GM23248 (cell line): ENCODE measurements at places on chromosomes 2 and 18.

DNA sequence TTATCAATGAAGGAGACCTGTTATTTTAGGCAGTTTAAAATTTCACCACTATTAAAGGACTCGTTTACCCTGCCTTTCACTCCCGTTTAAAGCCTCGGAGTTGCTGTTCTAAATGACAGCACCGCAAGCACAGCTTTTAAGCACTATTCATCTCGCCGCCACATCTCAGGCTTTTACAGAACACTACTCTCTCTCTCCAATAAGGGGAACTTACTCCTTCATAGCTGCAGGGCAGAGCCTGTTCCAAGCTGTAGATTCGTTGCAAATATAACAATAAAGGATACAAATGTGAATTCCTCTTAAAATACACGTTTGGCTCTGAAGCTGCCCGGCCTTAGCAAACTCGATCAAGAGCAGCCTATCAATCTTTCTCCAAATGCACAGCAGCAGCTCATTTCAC lies 271.8 kb downstream of the ZNF521 start:
- no peak for DNase-seq

GRCh38 chr2:187228986-187229385 lies 219.1 kb downstream of the CALCRL start:
- no peak for DNase-seq

DNA sequence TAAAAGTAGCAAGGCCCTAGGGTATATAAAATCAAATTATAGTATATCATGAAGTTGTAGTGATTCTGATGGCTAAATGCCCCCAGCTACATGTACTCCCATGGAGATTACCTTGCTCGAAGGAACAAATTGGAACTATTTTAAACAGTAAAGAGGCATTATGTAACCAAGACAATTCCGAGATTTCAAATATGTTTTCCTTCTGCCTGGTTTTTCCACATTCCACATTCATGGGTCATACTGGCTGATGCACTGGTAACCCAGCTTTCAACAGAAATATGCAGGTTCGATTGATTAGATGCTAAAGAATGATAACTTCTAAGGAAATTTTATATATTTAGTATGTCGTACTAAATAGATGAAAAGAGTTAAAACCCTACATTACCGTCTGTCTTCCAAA lies 62.3 kb upstream of the MGAT4A start:
- no peak for DNase-seq

- peak; percentile 76 for DNase-seq
Observed at GRCh38 chr2:162113776-162114168, 38.3 kb downstream of the GCG start.

DNA sequence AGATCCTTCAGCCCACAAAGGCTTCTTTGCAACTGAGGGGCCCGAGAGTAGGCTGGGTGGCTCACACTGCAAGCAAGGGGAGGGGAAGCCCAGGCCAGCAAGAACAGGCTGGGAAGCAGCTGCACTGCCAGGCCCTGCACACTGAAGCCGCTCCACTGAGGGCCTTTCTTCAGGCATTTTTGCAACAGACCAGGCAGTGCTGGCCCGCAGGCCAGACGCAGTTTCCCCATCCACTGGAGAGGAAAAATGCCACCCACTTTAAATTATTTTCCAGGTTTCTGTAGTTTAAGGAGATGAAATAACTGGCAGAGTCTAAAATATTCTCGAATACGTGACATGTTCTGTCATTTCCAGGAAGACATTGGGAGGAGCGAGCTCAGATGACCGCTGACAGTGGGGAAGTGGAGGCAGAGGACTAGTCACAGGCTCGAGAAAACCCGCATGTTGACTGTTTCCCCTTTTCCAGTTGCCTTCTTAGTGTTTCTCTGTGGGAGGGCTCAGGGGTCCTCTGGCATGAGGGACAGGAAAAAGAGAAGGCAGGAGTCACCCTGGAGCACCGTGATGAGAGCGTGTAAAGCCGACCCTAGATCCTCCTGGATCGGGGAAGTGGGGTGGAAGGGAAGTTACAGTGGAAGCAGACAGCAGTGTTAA lies 53.3 kb upstream of the B3GNT7 start:
- DNase-seq: no peak

- DNase-seq: peak; percentile 30
Observed at GRCh38 chr2:42050703-42051542, 3.1 kb downstream of the PKDCC start.

GRCh38 chr2:208371634-208371935 lies 35.0 kb upstream of the PTH2R start:
- DNase-seq: no peak

DNA sequence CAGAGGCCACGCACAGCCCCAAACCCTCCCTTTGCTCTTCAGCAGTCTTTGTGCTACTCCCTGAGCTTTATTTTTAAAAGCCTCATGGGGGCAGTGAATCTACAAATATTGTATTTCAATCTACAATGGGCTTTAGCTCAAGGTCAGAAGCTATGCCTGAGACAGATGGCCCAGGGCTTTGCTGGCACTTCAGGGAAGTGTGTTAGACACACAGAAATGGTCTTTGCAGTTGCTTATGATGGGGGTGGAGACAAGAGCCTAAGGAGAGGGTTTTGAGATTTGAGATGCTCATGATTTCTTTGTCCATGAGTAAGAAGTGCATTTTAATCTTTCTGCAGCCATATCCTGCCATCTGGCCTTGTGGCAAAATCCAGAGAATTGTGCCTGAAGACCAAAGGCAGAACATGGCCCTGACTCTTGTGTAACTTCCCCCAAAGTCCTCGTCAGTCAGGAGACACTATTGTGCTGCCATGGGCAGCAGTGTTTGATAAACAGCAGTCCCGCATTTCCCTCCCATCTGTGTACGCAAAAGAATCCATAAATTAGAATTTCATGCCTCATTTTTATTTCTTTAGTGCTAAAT lies 92.6 kb downstream of the VAPA start:
- peak; percentile 47 for DNase-seq

DNA sequence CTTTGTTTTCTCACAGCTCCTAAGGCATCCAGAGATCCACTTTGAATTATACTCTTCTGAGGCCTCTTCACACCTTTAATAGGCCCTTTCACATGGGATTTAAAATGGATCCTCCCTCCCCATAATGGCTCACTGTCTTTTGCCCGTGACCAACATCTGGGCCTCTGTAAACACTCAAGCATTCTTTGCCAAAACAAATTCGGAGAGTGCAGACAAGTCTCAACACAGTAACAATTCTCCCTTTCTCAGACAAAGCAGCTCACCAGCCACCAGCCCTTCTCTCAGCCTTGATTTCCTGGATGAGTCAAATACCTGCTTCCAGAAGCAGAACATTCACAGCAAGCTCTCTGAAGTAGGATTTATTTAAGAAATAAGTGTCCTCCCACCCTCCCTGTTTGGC lies 14.0 kb upstream of the IMP4 start:
- DNase-seq: no peak

- DNase-seq: no peak
Observed at GRCh38 chr2:78839259-78839658, 186.2 kb upstream of the REG3G start.

GRCh38 chr2:181779288-181780021 lies 99.1 kb upstream of the NEUROD1 start:
- no peak for DNase-seq

- peak; percentile 96 for DNase-seq
Observed at GRCh38 chr2:197804049-197804757, at the start of gene PLCL1. PLCL1 (plus strand) TSS chr2:197804593.

DNA sequence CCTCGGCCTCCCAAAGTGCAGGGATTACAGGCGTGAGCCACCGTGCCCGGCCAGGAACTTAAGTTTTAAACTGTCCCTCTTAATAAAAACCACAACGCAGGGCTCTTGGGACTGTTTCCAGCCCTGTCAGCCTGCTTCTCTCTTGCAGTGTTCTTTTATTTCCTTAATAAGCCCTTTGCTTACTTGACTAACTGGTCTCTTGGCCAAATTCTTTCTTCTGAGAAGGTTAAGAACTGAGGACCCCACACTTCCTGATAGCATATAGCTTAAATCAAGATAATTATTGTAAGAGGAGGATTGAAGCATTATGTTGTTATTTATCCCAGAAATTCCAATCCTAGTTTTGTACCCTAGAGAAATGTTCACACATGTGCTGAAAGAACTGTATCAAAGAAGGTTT lies 128.2 kb upstream of the UXS1 start:
- no peak for DNase-seq

GRCh38 chr2:16470936-16471490 lies 194.6 kb downstream of the CYRIA start:
- no peak for DNase-seq

GRCh38 chr2:47311764-47312490 lies 91.0 kb upstream of the MSH2 start:
- DNase-seq: no peak

DNA sequence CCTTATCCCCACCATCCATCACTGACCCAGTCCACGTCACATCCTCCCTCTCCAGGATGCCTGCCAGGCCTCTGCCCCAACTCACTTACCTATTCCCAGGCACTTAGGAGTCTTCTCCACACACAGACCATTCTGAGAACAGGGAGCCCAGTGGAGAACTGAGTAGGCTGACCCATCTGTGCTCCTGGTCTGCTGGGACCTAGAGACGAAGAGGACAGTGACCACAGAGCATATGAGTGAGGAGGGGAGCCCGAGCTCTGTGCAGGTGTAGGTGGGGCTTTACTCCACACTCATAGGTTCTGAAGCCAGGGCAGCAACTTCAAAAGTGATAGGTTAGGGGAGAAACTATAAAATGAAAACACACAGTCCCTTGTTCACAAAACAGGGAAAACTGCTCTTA lies 130.0 kb downstream of the NDUFA10 start:
- DNase-seq: no peak

GRCh38 chr2:54975598-54976492 lies 74.4 kb downstream of the RTN4 start:
- no peak for DNase-seq

- no peak for DNase-seq
Observed at GRCh38 chr2:120805602-120806001, 69.9 kb downstream of the GLI2 start.

- DNase-seq: peak; percentile 60
Observed at GRCh38 chr18:69484699-69485396, 84.2 kb downstream of the DOK6 start.

DNA sequence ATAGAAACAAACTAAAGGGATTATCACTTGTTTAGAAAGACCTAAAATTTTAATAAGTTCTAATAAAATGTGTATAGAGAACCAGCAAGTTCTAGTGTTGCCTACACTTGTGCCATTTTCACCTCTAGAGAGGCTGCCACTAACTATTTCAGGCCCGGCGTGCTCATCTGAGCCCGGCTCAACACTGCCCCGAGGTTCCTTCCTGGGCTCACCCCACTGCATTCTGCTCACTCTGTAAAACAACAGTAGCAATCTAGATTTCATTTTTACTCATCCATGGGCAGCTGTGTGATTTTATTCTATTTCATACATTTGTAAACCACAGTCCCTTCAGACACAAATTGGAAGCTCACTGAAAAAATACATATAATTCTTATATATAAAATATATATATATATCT lies 253.2 kb downstream of the L3MBTL4 start:
- DNase-seq: no peak

DNA sequence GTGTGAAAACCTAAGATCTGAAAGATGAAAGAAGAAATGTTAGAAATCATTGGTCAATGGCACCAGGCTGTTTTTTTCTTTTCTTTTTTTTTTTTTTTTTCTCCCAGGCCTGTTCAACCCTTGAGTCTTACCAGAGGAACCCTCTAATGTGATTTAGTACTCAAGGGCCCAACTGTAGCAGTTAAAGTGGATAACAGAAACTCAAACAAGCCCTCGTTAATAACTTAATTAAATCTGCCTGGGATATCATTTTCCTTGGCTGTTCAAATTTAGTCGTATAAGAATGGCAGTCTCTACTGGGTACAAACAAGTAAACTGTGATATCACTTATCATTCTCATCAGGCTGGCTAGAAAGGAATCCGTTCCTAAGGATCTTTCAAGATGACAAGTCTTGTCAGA lies 16.5 kb downstream of the ARL4C start:
- no peak for DNase-seq

GRCh38 chr2:204282525-204282924 lies 262.8 kb upstream of the PARD3B start:
- DNase-seq: no peak

GRCh38 chr2:189372688-189373257 lies 68.5 kb upstream of the WDR75 start:
- no peak for DNase-seq

GRCh38 chr2:233331536-233331935 lies 22.8 kb upstream of the DGKD start:
- no peak for DNase-seq

DNA sequence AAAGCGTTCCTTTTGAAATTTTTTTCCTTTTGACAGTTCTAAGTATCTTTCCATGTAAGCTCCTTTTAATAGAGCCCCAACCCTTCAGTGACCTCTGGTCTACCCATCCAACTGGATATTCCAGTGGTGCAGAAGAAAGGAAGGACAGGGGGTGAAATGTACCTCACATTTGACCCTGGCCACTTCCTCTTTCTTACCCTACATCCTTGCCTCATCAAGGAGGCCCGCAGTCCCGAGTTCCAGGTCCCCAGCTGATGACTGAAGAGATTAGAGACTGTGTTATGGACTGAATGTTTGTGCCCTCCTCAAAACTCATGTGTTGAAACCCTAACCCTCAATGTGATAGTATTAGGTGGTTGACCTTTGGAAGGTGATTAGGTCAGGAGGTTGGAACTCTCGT lies 158.1 kb downstream of the RBM43 start:
- no peak for DNase-seq

- DNase-seq: peak; percentile 69
Observed at GRCh38 chr2:19577723-19578122, 219.3 kb upstream of the OSR1 start.

GRCh38 chr18:55012008-55012407 lies 52.7 kb upstream of the CCDC68 start:
- DNase-seq: peak; percentile 34

- no peak for DNase-seq
Observed at GRCh38 chr18:73940721-73941120, 206.9 kb downstream of the FBXO15 start.

DNA sequence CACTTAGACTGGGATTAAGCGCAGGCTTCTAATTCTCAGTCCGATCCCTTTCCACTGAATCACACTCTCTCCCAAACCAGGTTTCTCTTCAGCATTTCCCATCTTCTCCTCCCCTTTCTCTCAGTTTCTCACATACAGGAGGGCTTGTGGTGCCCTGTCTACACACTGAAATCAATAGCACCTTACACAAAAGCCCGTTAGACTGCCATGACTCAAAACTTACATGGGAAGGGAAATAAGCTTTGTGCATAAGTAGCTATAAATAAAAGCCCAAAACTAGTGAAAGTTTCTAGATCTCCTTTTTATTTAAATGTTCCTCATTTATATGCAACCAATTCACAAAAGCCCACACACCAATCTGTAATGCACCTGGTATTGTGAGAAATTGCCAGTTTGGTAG lies 318.4 kb downstream of the TXNL1 start:
- DNase-seq: no peak
